ENCODE measurements at places on chromosomes 1 and 21.
A peak's percentile ranks its signal among the peaks of the same experiment; 100 is the strongest.

- DNase-seq, result no peak
These were observed 8.9 kb upstream of the INAVA start for GRCh38 chr1:200885623-200886402.

DNA sequence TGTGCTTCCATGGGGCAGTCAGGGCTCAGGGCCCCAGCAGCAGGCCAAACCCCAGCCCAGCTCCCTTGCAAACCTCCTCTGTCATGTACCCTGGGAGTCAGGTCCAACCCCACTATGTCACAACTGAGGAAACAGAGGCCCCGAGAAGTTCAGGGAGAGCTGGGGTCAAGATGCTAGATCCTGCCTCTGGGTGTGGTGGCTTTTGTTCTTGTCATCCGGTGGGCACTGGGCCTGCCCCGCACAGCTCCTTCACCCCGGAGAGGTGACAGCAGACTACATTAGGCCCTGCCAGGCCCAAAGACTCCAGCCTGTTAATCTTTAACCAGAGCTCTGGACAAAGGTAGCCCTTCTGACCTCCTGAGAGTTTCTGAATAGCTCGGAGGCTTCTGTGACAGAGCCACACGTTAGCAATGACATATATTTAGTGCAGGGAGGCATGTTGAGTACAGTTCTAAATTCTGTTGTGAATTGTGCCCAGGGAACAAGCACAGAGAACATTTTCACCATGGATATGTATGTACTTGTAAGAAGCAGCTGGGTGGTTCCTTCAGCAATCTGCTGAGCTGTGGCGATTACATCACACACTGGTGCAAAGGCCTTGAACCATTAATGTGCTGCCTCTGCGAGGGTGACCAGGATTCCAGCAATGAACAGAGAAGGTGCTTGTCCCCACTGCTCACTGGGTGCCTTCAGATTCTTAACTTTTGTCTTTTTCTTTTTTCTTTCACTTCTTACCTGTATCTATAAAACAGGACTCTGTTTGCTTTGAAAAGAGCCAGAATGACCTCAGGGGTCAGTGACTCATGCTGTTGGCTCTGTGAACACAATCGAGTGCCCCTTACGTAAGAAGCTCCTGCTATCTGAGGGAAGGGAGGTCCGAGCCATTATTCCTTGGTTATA, 102.8 kb downstream of the RHOU start:
- DNase-seq, result no peak

DNA sequence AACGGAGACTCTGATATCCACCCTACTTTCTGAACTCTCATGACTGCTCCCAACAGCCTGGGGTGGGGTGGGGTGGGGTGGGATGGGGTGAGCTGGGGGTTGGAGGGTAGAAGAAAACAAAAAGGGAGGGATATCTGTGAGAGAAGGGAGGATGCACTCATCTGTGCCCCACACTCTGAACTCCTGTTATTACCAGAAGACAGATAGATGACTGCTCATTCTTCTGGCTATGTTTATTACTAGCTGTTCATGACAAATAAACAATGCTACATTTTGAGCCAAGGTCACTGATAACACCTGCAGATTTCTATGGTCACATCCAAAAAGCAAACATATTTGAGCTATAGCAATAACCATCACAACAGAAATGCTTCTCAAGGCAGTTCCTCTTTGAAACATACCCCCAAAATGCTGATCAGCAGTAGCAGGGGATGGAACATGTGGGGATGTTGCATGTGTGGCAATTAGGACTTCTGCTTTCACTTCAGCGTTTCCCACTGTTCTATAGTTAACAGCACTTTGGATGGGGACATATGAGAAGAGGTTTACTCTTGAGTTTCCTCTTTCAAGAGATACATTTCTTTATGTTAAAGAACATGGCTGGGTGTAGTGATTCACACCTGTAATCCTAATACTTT, 43.3 kb downstream of the GPR3 start:
- DNase-seq, result peak; percentile 21

DNA sequence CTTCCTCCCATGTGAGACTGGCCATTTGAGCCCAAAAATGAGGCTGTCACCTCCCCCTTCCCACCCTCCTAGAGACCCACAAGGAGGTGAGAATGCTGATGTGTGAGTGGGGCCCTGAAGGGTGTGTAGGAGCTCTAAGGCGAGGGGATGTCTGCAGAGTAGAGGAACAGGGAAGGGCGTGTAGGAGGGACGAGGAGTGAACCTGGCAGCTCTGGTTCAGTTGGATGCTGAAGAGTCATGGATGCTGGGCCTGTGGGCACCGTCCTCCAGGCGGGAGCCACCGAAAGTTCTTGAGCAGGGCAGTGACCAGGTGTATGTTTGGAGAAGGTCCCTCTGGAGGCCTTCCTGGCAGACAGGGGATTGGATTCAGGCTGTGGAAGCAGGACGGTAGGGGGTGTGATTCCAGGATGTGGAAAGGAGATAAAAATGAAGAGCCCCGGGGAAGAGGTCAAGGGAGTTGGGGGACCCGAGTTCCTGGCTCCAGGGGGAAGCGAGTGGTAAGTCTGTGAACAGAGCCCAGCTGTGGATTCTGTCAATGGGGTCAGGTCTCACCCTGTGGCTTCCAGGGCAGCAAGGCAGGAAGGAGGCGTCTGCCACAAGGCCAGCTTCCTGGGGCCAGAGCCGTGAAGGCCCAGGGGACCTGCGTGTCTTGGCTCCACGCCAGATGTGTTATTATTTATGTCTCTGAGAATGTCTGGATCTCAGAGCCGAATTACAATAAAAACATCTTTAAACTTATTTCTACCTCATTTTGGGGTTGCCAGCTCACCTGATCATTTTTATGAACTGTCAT, 7.9 kb downstream of the SAMD11 start:
- DNase-seq, result no peak

DNA sequence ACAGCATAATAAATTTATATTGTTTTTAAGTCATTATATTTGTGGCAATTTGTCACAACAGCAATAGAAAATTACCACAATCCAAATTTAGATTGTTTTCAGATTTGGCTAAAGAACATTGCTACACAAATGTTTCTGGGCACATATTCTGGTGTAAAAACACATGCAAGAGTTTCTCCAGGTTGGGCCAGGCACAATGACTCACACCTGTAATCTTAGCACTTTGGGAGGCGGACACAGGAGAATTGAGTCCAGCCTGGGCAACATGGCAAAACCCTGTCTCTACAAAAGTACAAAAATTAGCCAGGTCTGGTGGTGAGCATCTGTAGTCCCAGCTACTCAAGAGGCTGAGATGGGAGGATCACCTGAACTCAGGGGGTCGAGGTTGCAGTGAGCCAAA, 8.4 kb downstream of the ERO1B start:
- no peak for DNase-seq

GRCh38 chr21:17472592-17473271, 40.1 kb upstream of the CXADR start:
- no peak for DNase-seq

DNA sequence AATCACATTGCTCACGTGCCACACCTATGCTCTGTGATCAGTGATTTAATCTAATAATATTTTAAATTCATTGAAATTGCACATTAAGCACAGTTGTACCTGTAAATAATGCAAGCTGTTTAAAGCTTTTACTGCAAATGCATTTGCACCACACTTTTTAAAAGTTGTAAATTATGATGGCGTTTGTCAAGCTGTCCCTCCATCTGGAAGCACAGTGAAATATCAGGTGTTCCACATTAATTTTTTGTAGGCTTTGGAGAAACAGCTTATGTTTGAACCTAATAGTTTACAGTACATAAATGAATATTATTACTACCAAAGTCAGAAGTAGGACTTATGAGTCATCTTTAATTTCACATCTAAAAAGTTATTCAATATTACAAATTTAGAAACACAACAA, 3.0 kb upstream of the DPYD start:
- DNase-seq, result no peak

DNA sequence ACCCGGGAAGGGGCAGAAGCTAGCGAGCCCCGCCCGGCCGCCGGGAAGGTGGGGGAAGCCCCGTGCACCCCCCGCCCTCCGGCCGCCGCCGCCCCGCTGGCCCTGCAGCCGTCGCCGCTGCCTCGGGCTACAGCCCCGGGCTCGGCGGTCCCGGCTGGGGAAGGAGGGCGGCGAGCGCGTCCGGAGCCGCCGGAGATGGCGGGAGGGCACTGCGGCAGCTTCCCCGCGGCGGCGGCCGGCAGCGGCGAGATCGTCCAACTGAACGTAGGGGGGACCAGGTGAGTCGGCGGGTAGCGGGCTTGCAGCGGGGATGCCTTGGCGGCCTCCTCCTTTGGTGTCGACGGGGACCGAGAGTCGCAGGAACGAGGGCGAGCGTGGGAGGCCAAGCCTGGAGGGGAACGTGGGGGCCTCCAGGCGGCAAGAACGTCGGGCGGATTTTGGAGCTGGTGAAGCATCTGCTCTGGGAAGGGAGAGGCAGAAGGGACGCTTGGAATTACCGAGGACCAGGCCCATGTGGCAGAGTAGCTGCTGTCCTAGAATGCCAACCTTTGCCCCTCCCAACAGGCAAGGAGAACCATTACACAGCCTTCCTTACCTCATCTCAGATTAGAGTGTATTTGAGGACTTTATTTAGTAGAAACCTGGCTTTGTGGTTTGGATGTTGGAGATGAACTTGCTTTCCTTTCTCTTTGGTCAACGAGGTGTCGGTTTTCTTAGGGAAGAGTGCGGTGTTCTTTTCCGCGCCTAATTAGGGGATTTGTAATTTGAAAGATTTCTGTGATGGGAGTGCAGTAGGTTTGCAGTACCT, 591 bp downstream of the KCTD3 start:
- no peak for DNase-seq

DNA sequence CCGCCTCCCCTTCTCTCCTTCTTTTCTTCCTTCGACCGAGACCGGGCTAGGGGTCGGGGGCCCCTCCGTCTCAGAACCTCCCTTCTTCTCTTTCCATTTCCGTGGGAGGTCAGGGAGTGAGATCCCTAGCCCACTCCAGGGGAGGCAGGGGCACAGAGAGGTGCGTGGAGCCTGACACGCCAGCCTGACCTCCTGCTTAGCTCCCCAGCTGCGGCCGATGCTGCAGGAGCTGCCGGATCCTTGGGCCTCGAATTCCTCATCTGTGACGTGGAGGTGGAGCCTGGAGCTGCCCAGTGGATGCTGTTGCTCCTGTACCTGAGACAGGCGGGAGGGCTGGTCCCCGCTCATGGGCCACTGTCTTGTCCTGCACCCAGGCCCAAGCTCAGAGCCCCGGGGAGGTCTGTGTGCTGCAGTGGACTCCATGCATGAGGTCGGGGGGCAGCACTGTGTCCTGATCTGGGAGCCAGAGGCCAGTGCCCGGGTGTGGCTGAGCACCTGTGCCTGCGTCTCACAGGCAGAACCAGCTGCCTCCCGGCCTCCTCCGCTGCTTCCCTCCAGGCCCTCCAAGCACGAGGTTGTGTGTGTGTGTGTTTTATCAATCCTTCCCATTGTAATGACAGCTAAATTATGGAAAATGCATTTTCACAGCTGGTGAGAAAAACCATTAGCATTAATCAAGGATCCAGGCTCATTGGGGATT, 55.3 kb upstream of the TTC34 start:
- DNase-seq, result no peak

- no peak for DNase-seq
These were observed 22.9 kb downstream of the CITED4 start for GRCh38 chr1:40838980-40839942.

- DNase-seq, result no peak
These were observed 37.3 kb upstream of the HMGN1 start for GRCh38 chr21:39386194-39386593.

DNA sequence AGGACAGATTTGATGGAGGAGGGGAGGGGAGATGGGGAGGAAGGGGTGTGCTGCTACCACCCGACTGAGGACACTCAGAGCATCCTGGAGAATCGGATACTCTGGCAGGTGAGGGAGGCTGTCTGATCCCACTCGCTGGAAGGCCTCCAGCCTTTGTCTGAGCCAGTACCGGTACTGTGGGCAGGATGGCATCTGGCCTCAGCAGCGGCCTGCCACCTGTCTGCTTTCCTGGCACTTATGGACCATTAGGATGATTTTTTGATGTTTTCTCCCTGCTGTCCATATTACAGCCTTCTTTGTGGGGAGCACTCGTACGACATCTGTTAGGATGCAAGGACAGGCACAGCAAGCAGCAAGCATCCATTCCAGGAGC, 11.5 kb downstream of the ATP2B4 start:
- no peak for DNase-seq

- DNase-seq, result no peak
These were observed 26.0 kb upstream of the PLEKHG5 start for GRCh38 chr1:6517435-6517851.

DNA sequence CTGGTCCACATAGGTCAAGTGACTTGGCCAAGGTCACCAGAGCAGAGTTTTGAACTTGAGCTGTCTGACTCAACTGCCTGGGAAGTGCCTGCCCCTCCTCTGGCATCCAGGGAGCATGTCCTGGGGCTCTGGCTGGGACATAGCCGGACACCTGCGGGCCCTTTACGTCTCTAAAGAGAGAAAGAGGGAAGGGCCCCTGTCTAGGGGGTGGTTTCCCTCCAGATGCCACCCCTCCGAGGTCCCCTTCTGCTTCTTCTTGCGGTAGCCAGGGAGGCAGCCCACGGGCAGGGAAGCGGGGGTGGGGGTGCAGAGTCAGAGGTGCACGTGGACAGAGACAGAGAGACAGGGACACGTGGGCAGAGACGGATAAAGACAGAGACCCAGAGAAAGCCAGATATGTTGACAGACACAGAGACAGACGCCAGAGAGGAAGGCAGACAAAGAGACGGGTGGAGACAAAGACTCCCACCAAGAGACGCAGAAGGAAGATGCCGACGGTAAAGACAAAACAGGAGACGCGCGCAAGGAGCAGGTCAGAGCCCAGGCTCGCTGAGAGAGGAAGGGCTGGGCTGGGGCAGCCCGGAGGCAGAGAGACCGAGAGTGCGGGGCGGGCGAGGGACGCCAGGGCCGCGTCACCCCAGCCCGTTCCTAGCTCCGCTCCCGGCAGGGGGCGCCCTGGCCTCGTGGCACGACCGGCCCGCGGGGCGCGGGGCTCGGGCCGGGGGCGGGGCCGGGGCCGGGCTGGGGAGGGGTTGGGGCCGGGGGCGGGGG, 458 bp upstream of the ALPL start:
- DNase-seq, result peak; percentile 47

DNA sequence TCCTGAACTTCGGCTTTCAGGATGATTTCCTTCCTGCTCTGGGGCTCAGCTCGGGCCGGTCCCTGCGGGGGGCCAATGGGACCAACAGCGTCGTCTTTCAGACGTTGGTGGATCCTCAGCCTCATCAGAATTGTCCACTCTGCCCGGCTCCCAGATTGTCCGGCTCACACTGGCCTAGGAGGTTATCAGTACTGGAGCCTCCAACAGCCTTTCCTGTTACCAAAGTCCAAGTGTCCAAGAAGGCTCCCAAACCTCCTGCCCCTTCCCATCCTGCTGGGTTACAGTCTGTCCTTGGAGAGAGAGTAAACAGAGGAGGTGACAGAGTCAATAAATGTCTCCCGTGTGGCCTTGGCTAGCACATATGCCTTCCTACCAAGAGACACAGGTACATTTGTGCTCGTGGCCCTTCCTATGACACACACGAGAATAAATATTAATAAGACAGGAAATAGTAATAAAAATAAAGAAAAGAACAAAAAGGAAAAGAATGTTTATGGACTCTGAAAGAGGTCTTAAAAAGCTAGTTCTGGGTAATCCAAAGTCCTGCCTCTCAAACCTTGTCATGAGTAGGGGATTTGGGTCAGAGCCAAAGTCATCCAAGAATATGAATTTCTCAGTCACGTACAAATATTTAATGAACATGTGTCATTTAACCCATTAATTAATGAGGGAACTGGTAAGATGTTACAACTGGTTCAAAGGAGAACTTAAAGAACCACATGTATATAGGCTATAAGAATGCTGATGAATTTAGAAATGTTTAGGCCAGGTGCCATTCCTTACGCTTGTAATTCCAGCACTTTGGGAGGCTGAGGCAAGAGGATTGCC, 80.8 kb upstream of the SLC2A1 start:
- no peak for DNase-seq

Data from CD4-positive, alpha-beta T cell treated with Interferon alpha-2 for 1 hour (primary cell).